Hematopoietic multipotent progenitor cell treated with erythropoietin and hydrocortisone succinate and interleukin-3 and kit ligand, for 6 days (in vitro differentiated cells): ENCODE measurements at places on chromosomes 11 and 22.
A peak's percentile ranks its signal among the peaks of the same experiment; 100 is the strongest.

GRCh38 chr22:41702763-41703162 is 3.5 kb downstream of the MEI1 start:
- no peak for DNase-seq

GRCh38 chr22:43277987-43278601 is 65.1 kb downstream of the SCUBE1 start:
- DNase-seq = peak; percentile 35

DNA sequence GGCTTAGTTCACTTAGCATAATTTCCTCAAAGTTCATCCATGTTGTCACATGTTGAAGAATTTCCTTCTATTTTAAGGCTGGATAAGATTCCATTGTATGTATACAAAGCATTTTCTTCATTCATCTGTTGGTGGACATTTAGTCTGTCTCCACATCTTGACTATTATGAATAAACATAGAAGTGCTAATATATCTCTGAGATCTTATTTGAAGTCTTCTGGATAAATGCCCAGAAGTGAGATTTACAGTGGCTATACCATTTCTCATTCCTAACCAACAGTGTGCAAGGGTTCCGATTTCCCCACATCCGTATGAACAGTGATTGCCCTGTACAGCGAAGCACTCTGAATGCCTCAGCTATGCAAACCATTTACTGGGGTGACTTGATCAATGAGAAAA is 6.6 kb upstream of the ZFTA start:
- no peak for DNase-seq

DNA sequence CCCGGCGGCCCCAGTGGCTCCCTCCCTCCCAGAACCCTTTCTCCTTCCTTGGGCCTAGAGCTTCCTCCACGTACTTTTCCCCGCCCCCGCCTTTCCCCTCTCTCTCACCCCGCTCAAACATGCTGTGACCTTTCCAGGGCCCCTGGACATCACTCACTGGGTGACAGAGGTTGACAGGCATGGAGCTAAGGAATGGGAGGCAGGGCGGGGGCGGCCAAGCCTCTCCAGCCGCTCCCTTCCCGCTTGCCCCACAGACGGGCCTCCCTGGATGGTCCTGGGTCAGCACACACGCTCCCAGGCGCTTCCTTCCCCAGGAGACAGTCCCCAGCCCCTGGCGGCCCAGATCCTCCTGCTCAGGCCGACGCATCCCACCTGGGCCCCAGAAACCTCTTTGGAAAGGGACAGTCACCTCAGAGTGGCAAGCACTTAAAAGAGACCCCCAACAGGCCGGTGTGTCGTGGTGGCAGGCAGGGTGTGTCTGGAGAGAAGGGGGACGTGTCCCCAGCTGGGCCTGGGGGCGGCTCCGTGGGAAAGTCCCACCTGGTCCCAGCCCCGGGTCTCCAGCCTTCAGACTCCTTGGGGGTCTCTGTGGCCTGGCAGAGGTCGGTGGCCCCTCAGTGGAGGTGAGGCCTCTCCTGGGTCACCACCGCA is 8.8 kb downstream of the H19 start:
- no peak for DNase-seq

GRCh38 chr11:113663567-113663966 is 42.5 kb downstream of the TMPRSS5 start:
- DNase-seq = no peak

- DNase-seq = no peak
Measured at GRCh38 chr11:5310423-5310822, 8.7 kb upstream of the OR51B4 start.

DNA sequence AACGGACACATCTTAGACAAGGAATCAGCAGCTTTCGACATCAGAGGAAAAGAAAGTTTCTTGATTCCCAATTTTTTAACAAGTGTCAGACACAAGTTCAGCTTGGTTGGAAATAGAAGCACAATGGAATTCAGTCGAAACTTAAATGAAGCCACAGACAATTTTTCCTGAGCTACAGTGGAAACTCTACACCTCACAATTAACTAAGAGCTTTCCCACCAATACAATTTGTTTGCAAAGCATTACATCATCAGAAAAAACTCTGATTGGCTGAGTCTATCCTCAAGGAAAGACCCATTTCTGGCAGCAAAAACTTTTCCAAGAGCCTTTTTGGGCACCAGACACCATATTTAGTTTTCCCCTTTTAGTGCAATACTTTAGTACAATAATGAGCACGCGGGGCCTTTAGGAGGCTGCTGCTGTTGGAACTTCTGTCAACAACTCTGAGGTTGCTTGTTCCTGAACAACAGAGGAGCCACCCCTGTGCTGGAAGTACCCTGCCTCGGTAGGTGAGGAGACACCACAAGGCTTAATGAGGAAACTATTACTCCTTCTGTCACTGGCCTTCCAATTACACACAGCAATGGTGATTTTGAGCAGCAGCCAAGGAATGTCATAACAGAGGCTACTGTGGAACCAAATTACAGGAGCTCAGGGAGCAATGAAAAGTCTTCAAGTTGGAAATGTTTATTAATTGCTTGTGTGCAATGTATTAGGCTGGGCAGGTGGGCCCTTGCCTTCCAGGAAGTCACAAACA is 61.9 kb upstream of the BARX2 start:
- DNase-seq = no peak

- DNase-seq = no peak
Measured at GRCh38 chr11:103532133-103532788, 423.0 kb downstream of the DYNC2H1 start.

- no peak for DNase-seq
Measured at GRCh38 chr11:30902929-30903328, 316.8 kb upstream of the MPPED2 start.

GRCh38 chr22:27435844-27436576 is 365.5 kb downstream of the MN1 start:
- no peak for DNase-seq

DNA sequence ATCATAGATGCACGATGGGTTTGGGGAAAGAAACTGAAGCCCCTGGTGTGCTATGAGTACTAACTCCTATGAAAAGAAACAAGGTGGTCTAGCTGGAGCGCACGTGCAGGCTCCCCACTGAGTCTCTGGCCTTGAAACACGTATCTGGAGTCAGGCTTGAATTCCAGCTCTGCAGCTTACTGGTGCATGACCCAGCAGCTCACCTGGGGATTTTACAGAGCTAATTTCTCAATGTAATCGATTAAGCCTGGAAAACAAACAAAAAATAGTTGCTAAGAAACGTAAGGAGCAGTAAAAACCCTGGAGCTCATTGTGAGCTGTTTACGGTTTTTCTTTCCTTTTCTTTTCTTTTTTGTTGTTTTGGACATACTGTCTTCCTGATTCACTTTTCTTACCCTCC is 12.3 kb downstream of the KCNJ1 start:
- DNase-seq = no peak

DNA sequence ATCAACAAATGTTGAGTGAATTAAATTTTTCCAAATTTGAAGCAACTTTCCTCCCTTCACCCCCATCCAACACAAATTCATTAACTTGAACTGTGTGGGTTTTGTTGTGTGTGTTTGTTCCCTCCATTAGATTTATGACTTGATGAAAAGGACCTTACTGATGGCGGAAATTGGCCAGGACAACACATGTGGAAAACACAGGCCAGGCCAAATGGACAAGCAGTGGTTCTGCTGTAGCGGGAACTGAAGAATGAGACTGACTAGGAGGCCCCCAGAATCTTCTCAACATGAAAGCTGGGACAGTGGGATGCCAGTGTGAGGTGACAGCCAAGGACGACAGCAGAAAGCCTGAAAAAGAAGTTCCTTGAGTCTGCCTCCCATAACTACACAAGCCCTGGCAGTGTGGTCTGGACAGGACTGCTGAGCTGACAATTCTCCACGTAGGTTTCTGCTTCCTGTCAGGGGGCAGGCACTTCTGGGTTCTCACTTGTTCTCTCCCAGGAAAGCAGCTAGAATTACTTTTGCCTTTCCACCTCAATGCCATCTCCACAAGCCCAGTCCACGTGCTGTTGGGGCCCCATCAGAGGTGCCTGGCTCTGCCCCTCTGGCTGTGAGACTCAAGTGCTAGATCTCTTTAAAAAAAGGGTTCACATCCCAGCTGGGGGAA is 94.3 kb downstream of the ETS1 start:
- no peak for DNase-seq
